Inflammatory macrophage treated with lipopolysaccharide for 4 hours (primary cell): ENCODE measurements at places on chromosomes 5 and 9.

DNA sequence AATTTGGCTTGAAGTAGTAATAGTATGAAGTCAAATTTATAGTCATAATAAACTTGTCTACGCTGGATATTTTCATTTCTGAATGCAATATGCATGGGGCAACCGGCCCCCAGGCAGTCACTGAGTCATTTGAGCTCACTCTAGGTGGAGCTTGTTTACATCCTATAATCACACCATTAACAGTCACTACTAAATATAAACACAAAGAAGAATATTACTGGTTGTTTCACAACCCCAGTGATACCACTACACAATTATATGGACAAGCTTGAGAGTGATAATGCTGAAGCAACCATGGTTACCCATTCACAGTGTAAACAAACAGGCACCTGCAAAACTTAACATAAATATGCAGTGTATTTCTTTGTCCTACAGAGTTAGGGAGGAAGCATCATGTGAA, 68.7 kb downstream of the MARCHF3 start:
- peak; percentile 12 for DNase-seq

- no peak for DNase-seq
Measured at GRCh38 chr5:143194713-143195112, 208.8 kb downstream of the NR3C1 start.

DNA sequence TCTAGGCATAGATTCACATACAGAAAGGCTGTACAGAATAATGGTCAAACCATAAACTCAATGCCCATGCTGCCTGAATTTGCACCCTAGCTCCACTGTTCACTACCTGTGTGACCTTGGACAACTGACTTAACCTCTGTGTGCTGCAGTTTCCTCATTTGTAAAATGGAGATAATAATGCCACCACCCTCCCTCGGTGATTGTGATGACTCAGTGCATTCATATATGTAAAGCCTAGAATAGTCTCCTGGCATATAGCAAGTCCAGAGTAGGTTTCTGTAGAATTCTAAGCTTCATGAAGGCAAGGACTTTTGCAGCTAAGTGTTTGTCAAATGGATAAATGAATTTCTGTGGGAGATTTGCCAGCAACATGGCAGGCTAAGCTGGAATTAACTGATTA, 297.8 kb upstream of the NR4A3 start:
- DNase-seq: no peak

- DNase-seq: no peak
Measured at GRCh38 chr9:113585085-113585442, 121.5 kb downstream of the RGS3 start.

DNA sequence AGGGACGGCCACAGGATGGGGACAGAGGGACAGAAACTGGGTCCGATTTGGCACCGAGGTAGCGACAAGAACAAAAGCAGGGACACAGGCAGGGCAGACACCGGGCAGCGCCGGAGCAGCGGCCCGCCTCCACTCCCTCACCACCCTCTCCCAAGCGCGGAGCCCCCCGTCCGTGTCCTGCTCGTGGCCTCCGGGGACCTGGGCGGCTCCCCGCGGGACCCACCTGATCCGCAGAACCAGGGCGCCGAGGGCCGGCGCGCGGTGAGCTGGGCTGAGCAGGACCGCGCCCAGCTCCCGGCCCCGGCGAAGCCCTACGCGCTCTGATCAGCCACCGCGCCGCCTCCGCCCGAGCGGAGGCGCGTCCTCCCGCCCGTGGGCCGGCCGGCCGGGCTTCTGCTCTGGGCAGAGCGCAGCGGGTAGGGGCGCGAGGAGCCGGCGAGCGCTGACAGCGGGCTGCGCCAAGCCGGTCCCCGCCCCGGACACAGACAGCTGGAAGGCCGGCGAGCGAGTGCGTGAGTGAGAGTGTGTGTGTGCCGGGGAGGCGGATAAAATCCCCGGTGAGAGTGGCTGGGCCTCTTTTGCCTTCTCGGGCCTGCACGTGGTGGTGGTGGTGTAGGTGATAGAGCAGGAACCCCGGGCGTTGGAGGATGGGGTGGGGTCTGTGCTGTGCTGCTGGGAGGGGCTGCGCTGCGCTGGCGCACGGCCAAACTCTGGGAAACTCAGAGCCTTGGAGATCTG, at the start of gene GGTA1:
Gene GGTA1 (minus strand): TSS at position 418 of the 738 bp plus-strand sequence. CDS start 31,922 bp downstream, outside the sequence.
- peak; percentile 69 for DNase-seq

DNA sequence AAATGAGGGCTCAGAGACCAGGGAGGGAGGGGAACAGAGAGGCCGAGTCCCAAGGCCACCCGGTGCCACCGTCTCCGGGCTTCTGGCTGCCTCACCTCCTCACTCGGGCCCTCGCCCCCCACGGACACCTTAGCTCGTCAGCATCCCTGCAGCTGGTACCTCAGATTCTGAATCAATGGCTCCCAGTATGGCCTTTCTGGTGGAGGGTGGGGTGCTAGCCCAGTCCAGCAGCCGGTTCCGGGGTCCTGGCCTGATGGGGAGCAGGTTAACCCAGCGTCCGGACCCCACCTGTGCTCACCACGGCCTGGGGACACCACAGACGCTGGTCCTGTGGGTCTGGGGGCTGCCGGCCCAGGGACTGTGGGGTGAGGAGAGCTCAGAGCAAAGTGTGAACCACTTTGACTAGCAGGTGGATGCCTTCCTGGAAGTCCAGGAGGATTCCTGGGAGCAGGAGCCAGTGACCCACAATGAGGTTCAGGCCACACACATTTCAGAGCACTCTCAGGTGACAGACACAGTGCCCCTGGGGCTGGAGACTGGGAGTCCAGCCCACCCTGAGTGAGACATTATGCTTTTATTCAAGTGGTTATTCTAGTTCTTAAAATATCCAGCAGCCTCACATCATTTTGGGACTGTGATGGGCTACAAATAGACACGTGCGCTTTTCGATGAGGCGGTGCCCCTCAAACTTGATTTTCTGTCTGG, 53.3 kb downstream of the AHRR start:
- DNase-seq: no peak

DNA sequence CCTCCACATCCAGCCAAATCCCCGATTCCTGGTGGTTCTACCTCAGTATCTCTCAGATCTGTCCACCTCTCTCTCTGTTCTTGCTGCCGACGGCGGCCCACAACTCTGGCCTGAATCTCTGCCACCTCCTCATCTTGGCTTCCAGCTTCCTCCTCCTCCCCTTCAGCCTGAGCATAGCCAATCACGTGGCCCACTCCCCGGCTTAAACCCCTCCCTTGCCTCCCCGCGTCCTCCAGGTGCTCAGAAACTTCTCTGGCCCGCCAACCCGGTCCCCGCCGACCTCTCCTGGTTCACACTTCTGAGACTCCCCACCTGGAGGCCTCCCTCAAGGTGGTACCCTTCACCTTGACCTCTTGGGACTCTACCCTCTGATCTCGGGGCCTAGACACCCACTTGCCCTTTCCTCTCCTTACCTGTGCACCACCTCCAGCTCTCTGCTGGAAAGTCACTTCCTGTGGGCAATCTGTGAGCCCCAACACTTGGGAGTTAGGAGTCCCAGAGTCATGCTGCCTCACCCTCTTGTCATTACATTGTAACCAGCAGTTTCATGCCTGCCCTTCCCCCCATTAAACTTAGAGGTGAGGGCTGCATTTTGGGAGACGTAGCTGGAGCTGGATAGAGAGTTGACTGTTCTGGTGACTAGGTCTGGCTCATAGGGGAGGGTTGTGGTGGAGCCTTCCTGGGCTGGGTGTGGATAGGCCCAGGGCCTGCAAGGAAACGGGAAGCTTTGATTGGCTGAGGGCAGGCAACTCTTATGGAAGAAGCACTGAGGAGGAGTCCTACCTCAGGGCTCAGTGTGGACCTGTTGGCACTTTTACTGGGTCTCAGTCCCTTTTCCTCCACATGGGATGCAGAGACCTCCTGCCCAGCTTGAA, 4.5 kb upstream of the SET start:
- DNase-seq: peak; percentile 78

GRCh38 chr9:81814794-81815464, 113.3 kb upstream of the SPATA31D4 start:
- no peak for DNase-seq

GRCh38 chr5:17218353-17219005, 1.0 kb downstream of the BASP1 start:
- DNase-seq: peak; percentile 38

DNA sequence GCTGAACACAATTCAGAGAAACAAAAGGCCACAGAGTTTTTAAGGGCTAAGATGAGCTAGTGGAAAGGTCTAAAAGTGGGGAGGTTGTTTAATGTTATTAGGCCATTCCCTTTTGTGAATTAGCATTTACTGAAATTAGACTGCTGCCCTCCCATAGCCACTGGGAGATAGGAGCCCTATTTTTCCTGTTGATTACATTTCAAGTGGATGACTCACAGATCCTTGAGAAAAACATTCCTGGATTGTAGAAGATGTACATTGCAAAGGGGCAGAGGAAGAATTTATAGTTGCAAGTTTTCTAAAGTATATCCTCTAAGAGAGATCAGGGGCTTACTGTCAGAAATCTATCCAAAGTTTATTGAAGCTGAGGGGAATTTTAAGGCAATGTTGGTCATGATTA, 367.1 kb upstream of the IZUMO3 start:
- DNase-seq: no peak
